Activated CD4-positive, alpha-beta memory T cell treated with anti-CD3 and anti-CD28 coated beads, Interleukin-2, amount 10 ng/mL, durations not matched to agents 7 days and 5 days (primary cell): ENCODE measurements at places on chromosomes 16 and 17. TPM values are rescaled to one million over a fixed set of nuclear protein-coding genes. Genes with fewer than 3 reads are reported as not detected.

DNA sequence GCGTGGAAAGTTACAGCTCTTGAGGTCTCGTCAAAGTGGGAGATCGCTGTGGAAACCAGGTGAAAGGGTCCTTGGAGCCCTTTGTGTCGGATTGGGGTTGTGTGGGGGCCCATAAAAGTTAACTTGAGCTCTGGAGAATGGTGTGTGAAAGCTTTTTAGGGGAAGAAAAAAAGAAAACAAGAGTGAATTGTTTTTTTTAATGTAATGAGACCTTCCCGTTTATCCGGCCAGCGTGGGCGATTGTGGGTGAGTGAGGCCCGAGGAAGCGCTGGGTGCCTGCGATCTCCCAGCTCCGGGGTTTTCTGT, 150.6 kb downstream of the MSI2 start:
- no peak for DNase-seq

- no peak for DNase-seq
These were observed 26.0 kb upstream of the CIBAR2 start for GRCh38 chr16:85138073-85138824.

GRCh38 chr17:11880714-11881113, 116.6 kb downstream of the ZNF18 start:
- no peak for DNase-seq

- DNase-seq: peak; percentile 59
These were observed 2.7 kb upstream of the HES7 start for GRCh38 chr17:8126491-8127066.

GRCh38 chr17:42679492-42680330, 1.9 kb downstream of the CCR10 start:
- DNase-seq: peak; percentile 80

GRCh38 chr16:58299757-58300349, 5.0 kb upstream of the PRSS54 start:
- peak; percentile 42 for DNase-seq

GRCh38 chr17:43453331-43453812, 30.4 kb upstream of the DHX8 start:
- DNase-seq: no peak

The AANAT gene
- not detected for total RNA-seq

The TOB1 gene
- total RNA-seq: 124 TPM
